ENCODE measurements at places on chromosomes 2 and 18.
A peak's percentile ranks its signal among the peaks of the same experiment; 100 is the strongest.

DNA sequence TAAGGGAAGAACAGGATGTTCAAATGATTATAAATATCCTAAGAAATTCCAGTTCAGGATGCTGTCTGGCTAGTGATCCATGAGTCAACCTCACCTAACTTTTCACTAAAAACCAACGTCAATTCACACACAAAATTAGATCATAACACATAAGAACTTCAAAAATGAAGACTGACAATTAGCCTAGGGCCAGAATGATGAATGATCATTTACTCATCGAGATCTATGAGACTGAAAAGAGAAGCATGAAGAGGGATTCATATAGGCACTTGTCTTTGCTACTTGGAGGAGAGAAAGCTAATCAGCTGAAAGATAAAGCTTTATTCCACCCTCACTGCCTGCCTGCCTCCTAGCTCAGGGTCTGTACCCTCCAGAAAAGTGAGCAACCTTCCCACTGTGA is 29.8 kb downstream of the ADD2 start:
- DNase-seq, result no peak

DNA sequence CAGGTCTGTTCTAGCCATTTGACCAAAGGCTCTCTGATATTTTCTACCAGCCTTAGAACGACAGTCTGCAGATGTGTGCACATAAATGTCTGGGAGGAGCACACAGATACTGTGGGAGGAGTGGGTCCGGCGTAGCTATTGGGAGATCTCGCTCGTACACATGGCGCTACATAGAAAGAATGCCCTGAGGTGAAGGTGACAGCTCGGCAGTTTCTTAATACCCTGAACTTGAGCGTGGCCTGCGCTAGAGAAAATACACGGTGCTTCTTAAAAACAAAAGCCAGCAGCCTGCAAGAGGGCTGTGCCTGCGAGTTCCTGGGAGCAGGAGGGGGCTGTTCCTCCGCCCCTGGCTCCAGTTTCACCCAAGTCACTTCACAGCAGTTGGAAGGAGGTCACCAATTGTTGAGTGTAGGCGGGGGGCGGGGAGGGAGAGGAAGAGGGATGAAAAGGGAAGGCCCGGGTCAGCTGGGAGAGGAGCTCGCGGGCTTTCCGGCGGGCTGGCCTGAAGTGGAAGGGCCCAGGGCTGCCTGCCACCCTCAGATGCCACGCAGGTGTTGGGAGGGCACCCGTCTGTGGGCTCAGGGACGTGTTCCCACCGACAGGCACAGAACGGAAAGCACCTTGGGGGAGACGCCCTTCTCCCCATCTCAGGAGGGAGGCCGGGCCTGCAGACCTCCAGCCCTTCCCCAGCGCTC is 124.7 kb upstream of the ZNF516 start:
- no peak for DNase-seq

GRCh38 chr2:44479127-44479887 is 117.6 kb downstream of the CAMKMT start:
- DNase-seq, result peak; percentile 62

DNA sequence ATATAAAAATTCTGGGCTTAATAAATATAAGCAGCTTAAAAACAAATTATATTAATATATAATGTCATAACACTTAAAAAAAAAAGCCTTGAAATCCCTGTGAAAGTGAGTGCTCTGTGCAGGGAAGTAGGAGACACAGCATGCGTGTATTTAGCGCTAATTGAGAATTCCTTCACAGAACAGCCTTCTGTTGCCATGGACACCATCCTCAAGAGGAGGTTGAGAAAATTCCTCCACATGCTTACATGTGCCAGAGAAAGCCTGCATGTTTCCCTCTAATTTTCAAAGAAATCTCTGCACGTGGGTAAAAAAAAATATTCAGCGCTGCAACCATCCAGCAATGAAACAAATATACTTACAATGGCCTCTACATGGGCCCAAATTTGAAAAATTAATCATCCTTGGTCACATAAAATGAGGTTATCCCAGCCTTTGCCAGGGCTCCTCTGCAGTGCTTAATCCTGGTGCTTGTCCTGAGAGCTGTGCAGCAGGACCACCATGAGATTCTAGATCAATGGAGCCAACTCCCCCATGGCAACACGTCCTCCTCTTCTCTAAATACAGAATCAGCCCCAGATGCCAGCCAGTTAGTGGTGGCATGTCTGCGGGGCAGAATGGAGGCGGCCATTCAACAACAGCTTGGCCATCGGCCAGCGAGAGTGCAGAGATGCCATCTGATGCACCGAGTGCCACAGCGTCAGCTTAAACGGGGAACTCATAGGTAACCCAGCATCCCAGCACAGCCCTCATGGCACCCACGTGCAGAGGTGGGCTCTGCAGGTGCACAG is 228.0 kb downstream of the MYT1L start:
- no peak for DNase-seq

GRCh38 chr2:150378686-150379085 is 108.8 kb downstream of the RND3 start:
- no peak for DNase-seq

DNA sequence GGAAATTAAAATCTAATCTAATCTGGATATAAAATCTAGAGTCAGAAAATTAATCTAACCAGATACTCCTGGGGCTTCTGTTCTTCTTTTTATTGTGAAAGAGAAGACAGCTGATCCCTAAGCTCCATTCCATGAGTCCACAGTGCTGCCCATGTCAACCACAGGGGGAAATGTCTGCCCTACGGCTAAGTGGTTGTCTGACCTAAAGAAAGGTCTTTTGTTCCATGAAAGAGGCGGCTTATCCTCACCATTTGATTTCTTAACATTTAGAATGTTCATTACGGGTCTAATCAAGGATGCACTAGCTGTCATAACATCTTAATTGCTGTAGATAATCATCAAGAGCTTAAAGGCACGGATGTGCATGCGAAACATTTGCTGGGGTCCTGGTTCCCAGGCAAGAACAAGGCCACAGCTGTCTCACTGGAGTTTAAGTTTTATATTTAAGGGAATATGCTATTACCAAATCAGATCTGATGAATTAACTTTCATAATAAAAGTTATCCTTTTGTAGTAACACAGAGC is 162.6 kb downstream of the PAX3 start:
- DNase-seq, result no peak

DNA sequence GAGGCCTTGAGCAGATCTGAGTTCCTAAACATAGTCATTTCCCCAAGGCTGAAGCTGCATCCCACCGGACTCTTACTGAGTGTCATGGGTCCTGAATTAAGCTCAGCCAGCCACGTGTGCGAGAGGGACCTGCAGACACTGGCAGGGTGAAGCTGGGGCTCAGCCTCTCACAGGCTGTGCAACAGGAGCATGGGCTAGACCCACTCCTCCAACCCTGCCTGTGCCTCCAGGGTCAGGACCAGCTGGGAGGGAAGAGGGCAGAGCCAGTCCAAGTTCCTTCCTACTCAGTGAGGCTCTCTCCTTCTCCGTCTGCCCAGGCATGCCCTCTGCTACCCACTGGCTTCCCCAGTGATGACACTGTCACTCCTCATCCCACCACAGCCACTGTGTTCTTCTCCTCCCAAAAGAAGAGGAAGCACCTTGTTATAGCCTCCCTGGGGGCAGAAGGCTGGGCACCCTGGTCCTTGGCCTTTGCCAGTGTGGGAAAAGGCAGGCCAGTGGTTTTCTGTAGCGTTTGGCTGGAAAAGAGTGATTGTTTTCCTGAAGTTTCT is 78.9 kb downstream of the KCNF1 start:
- DNase-seq, result no peak

- DNase-seq, result no peak
These were observed 62.0 kb upstream of the NFU1 start for GRCh38 chr2:69499242-69499641.

DNA sequence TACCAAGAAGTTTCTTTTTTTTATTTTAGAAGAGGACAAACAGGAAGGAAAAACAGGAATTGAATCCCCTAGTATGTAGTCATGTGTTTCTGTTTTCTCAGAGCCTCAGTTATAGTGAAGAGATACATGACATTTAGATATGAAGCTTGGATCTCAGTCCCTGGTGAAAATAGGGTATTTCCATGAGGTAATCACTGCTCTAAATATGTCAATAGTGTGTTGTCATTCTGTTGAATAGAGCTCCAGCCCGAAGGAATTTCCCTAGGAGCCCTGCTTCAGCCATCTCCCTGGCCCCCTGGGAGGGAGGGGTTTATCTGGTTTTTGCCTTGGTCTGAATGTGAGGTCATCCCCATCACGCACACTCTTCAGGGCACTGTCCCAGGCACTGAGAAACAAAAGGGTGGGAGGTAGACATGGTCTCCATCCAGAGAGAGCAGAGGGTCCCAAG is 47.1 kb upstream of the REL start:
- DNase-seq, result no peak

GRCh38 chr18:44392933-44393332 is 287.8 kb upstream of the SETBP1 start:
- DNase-seq, result no peak

DNA sequence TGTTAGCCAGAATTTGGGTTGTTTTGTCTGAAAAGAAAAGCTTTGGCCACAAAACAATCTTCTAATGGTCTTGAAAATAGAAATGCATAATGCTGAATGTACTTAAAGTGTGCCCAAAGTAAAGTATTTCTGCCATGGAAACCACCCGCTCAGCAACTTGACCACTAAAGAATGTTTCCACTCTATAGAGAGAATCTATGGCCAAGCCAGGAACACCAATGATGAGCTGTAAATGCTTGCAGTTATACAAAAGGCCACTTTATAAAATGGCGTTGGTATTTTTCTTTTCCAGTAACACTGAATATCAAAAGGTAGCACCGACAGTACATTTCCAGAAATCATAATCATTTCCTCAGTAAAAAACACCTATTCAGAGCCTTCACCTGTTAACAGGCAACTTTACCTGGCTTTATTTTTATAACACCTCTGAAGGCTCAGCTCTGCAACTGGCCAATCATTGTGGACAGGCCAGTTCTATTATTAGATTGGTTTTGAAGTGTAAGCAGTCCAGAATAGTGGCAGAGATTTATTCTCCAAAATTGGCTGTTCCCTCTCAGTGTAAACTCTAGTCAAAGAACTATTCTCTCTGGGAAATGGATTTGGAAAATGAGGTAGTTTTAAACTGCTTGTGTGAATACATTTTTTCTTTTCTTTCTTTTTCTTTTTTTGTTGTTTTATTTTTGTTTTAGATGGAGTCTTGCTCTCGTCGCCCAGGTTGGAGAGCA is 36.1 kb downstream of the SLC40A1 start:
- DNase-seq, result no peak

- DNase-seq, result no peak
These were observed 14.3 kb downstream of the RBMS1 start for GRCh38 chr2:160479269-160479668.

DNA sequence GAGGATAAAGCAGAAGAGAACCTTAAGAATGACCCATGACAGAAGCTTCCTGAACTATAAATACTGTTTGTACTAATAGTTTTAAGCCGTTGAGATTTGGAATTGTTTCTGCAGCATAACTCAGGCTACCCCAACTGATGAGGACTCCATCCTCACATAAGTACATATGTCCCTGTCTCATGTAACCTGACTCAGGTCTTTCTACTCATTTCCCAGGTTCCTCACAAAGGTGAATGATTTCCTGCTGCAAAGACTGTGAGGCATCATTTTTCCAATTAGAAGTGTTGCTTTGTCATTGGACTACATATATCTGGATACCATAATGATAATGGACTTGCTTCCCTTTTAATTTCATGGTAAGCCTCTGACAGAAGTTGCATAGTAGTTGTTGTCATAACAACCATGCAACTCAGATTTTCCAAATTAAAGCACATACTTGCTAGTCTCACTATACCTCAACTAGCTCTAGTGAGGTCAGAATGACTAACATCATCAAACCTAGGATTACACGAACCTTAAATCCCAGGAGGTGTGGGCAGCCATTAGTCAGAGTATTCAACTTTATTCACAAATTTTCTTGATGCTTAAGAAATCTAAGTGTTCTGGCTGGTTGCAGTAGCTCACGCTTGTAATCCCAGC is 38.0 kb upstream of the NEDD4L start:
- no peak for DNase-seq

GRCh38 chr2:240996834-240997140 is 1.6 kb upstream of the SNED1 start:
- no peak for DNase-seq

- DNase-seq, result no peak
These were observed 312.9 kb downstream of the GULP1 start for GRCh38 chr2:188604579-188604978.

GRCh38 chr2:219388121-219388906 is 602 bp upstream of the DNPEP start:
- DNase-seq, result peak; percentile 99

DNA sequence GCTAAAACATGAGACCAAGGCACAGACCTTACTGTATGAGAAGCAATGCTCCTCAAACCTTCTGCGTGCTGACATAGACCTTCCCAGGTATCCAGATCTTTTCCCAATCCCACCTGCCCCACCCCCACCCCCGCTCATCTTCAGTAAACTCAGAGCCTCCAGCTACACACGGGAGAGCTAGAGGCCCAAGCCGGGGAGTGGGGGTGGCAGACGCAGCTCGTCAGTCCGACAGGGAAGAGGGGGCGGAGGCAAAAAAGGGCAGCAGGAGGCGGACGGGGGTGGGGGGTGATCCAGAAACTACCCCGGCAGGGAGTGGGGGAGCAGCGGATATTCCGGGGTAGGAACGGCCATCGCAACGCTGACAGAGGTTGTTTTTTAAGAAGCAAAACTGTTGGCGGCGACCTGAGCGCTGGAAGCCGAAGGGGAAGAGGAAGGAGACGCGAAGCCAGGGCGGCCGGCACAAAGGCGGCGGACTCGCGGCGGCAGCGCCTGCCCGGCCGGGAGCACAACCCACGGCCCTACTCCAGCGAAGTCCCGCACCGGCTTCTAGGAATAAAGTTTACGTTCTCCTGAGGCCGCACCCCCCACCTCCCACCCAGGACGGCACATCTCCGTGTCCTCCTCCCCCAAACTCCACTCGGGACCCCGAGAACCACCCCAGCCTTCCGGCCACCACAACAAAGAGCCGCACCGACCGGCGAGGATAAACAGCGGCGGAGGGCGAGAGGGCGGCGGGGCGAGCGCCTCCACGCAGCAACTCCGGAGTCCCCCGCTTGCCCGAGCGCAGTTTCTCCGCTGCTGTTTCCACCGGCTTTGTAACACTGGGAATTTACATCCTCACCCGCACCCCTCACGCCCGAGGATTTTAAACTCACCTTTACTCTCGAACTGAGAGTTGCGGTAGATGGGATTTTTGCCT is 722 bp downstream of the BAZ2B start:
- DNase-seq, result peak; percentile 12

- no peak for DNase-seq
These were observed 4.2 kb downstream of the FZD5 start for GRCh38 chr2:207765547-207765946.

DNA sequence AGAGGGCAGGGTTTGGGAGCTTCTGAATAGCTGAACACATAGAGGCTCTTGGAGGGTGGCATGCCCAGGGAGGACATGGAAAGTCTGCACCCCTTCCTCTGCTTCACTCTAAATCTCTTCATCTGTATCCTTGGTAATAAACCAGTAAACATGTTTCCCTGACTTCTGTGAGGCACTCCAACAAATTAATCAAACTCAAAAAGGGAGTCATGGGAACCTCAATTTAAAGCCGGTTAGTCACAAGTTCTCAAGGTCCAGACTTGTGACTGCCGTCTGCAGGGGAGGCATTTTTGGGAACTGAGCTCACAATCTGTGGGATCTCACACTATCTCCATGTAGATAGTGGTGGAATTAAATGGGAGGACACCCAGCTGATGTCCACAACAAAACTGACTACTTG is 33.1 kb upstream of the STON1 start:
- no peak for DNase-seq

- no peak for DNase-seq
These were observed 11.1 kb upstream of the RAB17 start for GRCh38 chr2:237601453-237602116.
